KG1 (cell line): ENCODE measurements at places on chromosomes 3 and 15.

DNA sequence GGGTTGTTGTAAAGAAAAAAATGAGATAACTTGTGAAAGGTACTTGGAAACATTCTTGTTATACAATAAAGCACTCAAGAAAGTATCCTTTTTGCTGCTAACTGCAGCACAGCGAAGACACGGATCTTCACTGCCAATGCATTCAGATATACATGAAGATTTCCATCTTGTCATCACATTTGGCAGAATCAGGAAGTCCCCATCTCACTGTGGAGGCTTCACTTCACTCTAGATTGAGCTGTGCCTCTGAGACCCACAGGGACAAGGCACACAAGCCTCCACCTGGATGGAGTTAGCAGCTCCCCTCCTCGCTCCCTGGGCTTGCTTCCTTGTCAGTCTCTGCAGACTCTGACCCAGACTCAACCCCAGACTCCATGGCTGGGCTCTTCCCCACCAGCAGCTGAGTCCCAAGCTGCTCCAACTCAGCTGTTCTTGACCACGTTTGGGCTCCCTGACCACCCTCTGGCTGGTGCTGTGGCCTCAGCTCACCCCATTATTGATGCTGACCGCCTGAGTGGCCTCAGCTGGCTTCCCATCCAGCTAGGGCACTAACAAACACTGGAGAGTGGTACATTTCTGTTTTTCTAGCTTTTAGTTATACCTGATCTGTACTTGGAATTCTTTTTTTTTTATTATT, 45.4 kb upstream of the SMAD3 start:
- DNase-seq, result no peak

GRCh38 chr15:80478075-80478474, 73.9 kb downstream of the ARNT2 start:
- DNase-seq, result no peak

DNA sequence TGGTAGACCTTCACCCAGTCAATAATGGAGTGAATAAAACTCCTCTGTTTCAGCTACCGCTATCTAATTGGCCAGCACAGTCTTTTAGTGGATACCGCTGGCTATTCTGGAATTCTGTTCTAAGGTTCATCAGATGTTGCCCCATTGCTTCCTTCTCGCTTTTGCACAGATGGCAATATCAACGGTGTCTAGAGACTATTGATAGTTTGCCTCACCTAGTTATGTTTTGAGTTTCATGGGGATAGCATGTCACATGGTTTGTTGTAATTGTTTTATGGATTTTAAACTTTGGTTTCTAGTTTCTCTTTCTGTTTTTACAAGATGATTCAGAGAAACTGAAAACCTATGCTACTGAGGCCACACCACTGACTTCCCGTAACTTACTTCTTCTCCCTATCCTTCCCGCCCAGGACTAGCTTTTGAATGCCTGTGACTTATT, 2.0 kb downstream of the XRN1 start:
- DNase-seq, result no peak

DNA sequence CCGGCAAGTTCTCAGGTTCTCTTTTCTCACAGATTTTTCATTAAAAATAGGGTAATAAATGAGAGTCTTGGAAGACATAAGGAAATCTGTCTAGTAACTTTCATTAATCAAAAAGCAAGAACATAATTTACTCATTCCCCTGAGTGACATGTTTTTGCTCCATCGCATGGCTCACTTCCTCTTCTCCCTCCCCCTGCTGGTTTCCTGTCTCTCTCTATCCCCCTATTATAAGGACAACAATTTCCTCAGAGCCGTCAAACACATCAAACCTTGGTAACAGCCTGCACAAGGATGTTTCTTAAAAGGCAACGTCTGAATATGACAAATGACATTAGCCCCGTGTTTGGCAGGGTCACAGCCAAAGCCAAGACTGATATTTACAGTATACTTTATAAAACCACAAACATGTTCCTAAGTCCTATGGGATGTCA, 1149.6 kb downstream of the IGSF11 start:
- no peak for DNase-seq

- no peak for DNase-seq
Observed at GRCh38 chr3:125959317-125960065, 9.5 kb upstream of the ROPN1B start.

DNA sequence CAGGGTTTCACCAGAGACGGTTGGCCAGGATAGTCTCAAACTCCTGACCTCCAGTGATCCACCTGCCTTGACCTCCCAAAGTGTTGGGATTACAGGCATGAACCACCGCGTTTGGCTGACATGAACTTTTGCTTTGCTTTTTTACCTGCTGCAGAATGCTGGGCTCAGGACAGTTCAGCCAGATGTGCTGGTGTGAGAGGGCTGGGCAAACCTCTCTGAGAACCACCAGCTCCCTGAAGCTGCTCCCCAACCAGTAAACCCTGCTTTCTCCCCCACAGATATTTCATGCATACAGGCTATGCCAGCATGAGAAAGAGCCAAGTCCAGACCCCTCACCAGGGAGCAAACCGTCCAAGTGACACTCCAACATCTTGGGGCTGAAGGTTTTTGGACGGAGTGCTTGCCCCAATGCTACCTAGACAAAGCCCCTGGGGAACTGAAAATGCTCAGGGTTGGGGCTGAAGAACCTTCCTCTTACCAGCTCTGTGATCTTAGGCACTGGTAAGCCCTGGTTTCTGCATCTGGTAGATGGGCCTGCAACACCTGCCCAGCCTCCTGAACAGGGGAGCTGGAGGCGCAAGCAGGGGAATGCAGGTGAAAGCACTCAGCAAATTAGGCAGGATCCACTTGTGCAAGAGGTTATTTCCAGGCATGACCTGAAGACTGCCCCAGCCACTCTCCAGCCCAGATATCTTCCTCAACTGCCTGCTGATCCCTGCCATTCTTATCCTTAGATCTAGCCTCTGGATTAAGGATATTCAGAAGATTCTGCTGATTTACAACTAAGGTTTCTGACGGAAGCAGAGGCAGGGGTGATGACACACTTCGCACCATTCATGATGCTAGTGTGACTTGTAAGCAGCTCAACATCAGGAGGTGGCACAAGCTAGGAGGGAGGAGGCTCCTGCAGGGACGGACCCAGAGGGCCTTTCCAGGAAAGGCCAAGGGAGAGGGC, 78.8 kb downstream of the TLE3 start:
- DNase-seq, result no peak

GRCh38 chr3:39637807-39638206, 170.3 kb downstream of the MOBP start:
- no peak for DNase-seq

DNA sequence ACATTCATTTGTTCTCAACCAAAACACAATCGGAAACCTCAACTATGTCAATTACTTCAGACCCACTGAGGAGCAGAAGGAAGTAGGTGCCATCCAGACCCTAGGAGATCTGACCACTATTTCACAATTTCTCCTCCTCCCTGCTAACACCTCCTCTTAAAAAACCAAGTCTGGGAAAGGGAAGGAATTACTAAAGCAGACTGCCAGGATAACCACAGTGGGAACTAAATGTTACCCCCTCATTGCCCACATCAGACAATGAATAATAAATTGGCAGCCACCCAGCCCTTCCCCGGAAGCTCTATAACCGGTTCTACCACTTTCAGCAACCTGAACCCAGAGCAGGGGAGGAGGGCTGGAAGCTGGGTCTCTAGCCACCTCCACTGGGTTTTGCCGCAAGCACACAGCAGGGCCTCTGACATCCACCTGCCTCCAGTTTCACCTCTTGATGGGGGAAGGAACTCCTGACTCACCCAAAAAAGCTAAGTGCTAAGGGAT, 17.6 kb downstream of the C15orf62 start:
- DNase-seq, result no peak

DNA sequence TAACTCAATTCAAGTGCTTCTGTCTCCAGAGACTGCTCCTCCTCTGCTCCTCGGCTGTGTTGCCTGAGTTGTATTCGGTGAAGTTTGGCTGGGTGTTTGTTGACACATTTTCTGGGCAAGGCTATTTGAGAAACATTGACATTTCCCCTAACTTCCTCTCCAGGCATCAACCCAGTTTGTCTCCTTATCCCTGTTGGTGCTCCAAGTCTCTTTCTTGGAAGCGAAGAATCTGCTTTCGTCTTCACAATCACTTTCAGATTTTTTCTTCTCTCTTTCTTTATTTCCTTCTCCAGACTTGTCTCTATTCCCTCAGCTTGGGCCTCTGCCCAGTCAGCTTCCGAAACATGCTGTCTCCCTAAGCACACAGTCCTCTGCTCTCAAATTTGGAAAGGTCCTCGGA, 84.7 kb downstream of the ETV5 start:
- DNase-seq, result no peak

DNA sequence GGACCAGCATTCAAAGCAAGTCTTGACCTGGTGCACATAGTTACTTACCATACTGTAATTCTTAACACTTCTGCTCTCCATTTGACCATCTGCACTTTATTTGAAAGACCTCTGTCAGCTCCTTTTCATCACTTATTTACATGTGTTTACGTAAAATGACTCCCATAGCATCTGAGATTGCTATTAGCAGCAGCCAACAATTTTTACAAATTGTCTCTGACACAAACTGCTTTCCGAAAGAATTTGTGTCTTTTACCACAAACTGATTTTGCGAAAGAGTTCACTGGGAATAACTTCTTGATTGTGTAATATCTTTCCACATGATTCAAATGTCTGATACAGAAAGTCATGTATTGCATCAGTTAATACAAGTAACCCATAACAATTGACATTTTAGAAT, 144.1 kb upstream of the PEX5L start:
- no peak for DNase-seq

GRCh38 chr3:52721002-52721729, 15.3 kb downstream of the SPCS1 start:
- DNase-seq, result peak; percentile 53

GRCh38 chr15:100224206-100225185, 117.3 kb downstream of the ADAMTS17 start:
- no peak for DNase-seq

- DNase-seq, result no peak
Observed at GRCh38 chr15:82047453-82048400, 1.9 kb upstream of the MEX3B start.

DNA sequence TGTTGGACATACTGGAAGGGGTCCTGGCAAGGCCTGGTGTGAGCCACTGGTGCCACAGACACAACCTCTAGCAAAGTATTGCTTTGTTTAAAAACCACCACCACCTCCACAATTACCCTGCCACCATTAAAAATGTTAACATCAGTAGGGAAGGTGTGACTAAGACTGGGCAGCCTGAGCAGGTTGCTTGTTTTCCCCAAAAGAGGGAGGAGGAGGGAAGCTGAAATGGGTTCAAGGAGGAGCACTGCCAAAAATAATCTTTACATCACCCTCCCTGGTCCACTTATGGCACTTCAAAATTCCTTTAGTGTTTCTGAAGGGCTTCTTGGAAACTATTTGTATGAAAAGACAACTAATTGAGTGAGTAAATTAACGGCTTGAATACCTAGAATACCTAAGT, 99.8 kb upstream of the FGF7 start:
- no peak for DNase-seq

DNA sequence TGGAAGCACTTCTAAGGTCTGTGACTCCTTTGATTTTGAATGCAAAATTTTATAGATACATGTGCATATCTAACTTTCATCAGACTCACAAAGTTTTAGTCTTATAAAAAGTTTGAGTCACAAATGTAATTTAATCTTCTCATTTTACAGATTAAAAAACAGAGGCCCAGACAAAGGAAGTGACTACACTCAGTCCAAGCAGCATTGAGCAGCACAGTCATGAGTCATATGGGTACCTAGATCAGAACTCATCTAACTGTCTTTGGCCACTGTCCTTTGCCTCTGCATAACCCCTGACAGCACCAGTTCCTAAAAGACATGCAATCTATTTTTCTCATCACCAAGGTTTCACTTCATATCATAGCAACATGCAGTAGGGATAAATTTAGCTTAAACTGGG, 210.7 kb upstream of the KCNH8 start:
- no peak for DNase-seq

DNA sequence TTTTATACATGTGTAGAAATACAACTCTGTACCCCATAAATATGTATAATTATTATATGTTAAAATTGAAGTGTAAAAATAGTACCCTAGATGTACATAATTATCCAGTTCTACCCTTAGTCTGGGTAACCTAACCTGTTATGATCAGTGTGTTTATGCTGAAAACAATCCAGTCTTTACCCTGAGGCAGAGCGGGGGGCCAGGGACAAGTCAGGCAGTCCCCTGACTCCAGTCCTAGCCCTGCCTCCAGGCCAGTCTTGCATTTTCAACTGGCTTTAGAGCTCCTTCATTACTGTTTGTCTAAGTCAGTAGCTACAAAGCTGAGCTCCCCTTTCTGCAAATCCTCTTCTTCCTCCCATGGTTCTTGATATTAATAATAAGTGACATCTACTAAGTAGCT, 3.1 kb downstream of the MESD start:
- DNase-seq, result no peak

- no peak for DNase-seq
Observed at GRCh38 chr3:195035345-195036202, 235.4 kb downstream of the XXYLT1 start.

- no peak for DNase-seq
Observed at GRCh38 chr3:56620371-56620770, 62.7 kb downstream of the TASOR start.

GRCh38 chr3:168558728-168559411, 463.1 kb upstream of the GOLIM4 start:
- DNase-seq, result no peak

GRCh38 chr15:101433396-101433795, 56.1 kb downstream of the PCSK6 start:
- DNase-seq, result no peak

DNA sequence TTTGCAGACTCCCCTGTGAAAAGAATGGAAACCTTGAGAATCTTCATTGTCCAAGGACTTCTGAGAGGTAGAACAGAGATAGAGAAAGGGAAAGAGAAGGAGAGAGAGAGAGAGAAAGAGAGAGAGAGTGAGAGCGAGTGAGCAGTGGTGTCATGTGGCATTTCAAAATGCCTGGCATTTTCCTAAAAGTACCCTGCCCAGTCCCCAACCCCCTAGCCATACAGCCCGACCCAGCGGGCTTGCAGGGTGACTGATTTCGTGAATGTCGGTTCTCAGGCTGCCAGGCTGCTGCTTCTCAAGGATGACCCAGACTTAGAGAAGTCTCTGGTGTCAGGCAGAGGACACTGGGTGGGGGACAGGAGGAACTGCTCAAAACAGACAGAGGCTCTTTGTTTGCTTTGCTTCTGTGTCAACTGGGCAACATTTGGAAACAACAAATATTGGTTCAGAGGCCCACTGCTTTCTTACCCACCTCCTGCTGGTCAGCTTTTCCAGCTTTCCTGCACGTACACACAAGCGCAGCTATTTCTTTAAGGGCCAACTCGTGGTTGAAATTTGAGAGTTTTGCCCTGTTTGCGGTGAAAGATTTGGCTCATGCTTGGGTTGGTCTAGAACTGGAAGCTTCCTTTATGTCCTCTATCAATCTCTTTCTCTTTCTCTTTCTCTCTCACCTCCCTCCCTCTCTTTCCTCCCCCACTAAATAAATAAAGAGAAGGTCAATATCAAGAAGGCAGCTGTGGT, 3.7 kb upstream of the TF start:
- no peak for DNase-seq

GRCh38 chr3:34159613-34160420, 361.4 kb downstream of the PDCD6IP start:
- DNase-seq, result no peak
